ENCODE measurements at places on chromosomes 11 and 22.

GRCh38 chr22:32830473-32830872 lies 29.0 kb downstream of the TIMP3 start:
- no peak for DNase-seq
- H3K27me3 ChIP-seq: no peaks in the 10 kb centered on the region
- H3K27ac ChIP-seq: no peak overlapping the region
- no peak overlapping the region for H3K4me3 ChIP-seq
- no peaks in the 10 kb centered on the region for H3K4me1 ChIP-seq

DNA sequence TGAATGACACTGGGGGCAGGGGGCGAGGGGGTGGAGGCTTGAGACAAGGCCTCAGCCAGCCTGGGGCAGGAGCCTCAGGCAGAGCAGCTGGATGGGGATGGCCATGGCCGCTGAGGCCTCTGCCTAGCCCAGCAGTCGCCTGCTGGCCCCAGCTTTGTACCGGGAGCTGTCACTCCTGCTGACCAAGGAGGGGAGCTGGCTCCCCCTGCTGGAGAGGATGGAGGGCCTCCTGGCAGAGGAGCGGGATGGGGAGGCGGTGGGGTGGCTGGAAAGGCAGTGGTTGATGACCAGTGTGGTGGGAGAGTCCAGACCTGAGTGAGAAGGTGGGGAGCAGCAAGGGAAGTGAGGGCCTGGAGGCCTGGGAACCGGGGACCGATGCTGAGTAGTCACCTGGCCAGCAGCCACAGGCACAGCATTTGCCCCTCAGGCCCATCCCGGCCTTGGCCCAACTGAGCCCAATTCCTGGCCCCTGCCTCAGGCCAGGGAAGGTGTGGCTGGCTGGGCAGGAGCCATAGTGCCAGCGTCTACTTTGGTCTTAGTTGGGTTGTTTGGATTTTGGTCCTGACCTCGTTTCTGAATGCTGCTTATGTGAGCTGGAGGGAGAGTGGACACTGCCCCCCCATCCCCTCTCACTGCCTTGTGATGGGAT lies 6.0 kb upstream of the SUSD2 start:
- H3K36me3 ChIP-seq: no peaks in the 10 kb centered on the region
- H3K4me3 ChIP-seq: no peak overlapping the region
- H3K27me3 ChIP-seq: no peaks in the 10 kb centered on the region

GRCh38 chr11:36373016-36374010 lies 77.2 kb downstream of the PRR5L start:
- H3K4me3 ChIP-seq: no peak overlapping the region
- no peak for DNase-seq
- peaks cover 14% of the 10 kb centered on the region for H3K4me1 ChIP-seq
- H3K27ac ChIP-seq: no peak overlapping the region
- H3K27me3 ChIP-seq: no peaks in the 10 kb centered on the region

- no peak for DNase-seq
- H3K36me3 ChIP-seq: no peaks in the 10 kb centered on the region
- no peak overlapping the region for H3K27ac ChIP-seq
- H3K4me1 ChIP-seq: no peaks in the 10 kb centered on the region
Observed at GRCh38 chr22:50072167-50072555, 13.1 kb downstream of the MLC1 start.
